ENCODE measurements at places on chromosomes 2 and 18. TPM values are rescaled to one million over a fixed set of nuclear protein-coding genes. Genes with fewer than 3 reads are reported as not detected.

BOLL gene
- not detected for total RNA-seq

MBOAT2 gene
- total RNA-seq, result 3.8 TPM

NDC80 gene
- total RNA-seq, result 32.3 TPM

DSG1 gene
- not detected for total RNA-seq

FEV gene
- not detected for total RNA-seq

MAB21L4 gene
- total RNA-seq, result not detected

DSG4 gene
- total RNA-seq, result not detected

CPS1 gene
- 683 TPM for total RNA-seq

AQP12A gene
- total RNA-seq, result not detected

ADD2 gene
- 29.8 TPM for total RNA-seq

FAHD2A gene
- total RNA-seq, result 35.5 TPM

COL4A4 gene
- total RNA-seq, result 6.6 TPM

SPOPL gene
- total RNA-seq, result 16.8 TPM

AKAIN1 gene
- total RNA-seq, result not detected

PSTPIP2 gene
- total RNA-seq, result 3.0 TPM

SERPINB5 gene
- total RNA-seq, result 64.9 TPM

ZBTB14 gene
- total RNA-seq, result 17.3 TPM

DSC3 gene
- total RNA-seq, result 2.1 TPM

NEUROD1 gene
- not detected for total RNA-seq

SCN7A gene
- 0.02 TPM for total RNA-seq

ATP6V1C2 gene
- 0.72 TPM for total RNA-seq

SKA1 gene
- 58.7 TPM for total RNA-seq

GPR39 gene
- 0.49 TPM for total RNA-seq

ARL6IP6 gene
- total RNA-seq, result 34.6 TPM

HOXD13 gene
- 5.2 TPM for total RNA-seq

ANKRD30B gene
- not detected for total RNA-seq

G6PC2 gene
- not detected for total RNA-seq

ADGRF3 gene
- not detected for total RNA-seq

ERFE gene
- 7.7 TPM for total RNA-seq

CHST9 gene
- not detected for total RNA-seq

LDLRAD4 gene
- not detected for total RNA-seq

VSNL1 gene
- not detected for total RNA-seq

CEBPZOS gene
- total RNA-seq, result 69.0 TPM

RTKN gene
- total RNA-seq, result 15.7 TPM

MAP3K20 gene
- total RNA-seq, result 54.6 TPM

DSG3 gene
- not detected for total RNA-seq

Measured in NCI-H460 (cell line).